GM23248 (cell line): ENCODE measurements at places on chromosomes 7 and 10. TPM values are rescaled to one million over a fixed set of nuclear protein-coding genes. Genes with fewer than 3 reads are reported as not detected.

The DRGX gene
- not detected in 2 replicates for total RNA-seq

The BHLHA15 gene
- total RNA-seq = not detected in 2 replicates

The MNX1 gene
- not detected in 2 replicates for total RNA-seq

GRCh38 chr7:105707967-105708762 is 126.9 kb upstream of the EFCAB10 start:
- no peak for DNase-seq

DNA sequence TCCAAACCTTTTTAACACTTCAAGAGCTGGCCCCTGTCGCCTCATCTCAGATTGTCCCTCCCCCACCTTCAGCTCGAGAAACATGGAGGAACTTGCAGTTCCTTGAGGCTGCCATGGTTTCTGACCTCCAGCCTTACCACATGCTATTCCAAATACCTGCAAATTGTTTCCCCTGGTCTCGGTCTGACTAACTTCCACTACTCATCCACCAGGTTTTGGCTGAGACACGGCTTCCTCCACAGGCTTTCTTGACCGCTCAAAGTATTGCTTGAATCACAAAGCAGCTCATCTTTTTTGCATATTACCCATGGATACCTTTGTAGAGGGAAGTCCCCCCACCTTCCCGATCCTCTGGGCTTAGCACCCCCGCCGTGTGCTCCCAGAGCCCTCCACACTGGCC is 5.2 kb upstream of the SAMD8 start:
- peak; percentile 13 for DNase-seq

DNA sequence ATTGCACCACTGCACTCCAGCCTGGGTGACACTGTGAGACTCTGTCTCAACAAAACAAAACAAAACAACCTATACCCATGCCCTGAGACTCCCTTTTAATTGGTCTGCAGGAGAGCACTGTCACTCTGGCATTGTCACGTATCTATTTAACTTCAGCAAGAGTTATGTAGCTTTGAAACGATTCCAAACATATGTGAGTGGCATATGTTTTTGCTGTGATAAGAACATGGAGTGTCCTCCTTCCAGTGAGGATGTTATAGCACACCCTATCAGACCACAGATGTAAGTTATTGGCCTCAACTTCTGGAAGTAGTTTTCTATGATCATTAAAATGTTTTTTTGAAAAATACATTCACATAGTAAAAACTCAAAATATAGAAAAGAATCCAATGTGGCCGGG is 15.5 kb upstream of the DNAJC12 start:
- DNase-seq = no peak

DNA sequence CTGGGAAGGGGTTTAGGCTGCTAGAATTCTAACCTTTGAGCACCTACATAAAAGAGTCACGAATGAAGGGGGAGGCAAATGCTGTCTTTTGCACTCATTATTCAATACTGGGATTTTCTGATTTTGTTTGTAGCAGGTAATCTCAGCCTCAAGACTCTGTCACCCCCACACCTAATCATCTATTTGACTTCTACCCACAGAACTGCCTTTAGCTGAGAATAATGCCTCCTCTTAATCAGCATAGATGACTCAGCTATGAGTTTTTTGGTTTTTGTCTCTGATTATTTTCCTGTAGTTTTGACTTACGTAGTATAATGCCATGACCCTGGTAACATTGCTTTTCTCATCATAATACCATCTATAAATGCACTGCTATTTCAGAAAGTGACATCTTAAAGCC is 42.7 kb upstream of the CACNB2 start:
- peak; percentile 64 for DNase-seq

GRCh38 chr7:32094516-32094915 is 24.3 kb upstream of the PDE1C start:
- peak; percentile 48 for DNase-seq

- no peak for DNase-seq
Measured at GRCh38 chr10:130372222-130372621, 236.0 kb downstream of the GLRX3 start.

DNA sequence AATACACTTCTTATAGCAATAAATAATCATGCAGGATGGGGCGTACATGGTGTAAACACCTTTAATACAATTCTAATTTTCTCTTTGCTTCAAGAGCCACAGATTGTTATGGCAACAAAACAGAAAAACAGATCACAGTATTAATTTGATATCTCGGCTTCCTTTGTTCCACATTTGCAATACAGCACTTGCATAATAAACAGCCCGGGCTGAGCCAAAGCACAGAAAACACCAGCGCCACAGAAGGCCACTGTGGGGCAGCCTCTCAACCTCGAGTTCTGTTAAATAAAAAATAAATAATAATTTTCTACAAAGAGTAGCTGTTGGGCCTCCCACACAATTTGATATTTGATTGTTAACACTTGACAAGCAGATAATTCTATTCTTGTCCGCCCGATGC is 255.9 kb downstream of the USP6NL start:
- DNase-seq = peak; percentile 29

GRCh38 chr7:51090411-51090810 is 226.2 kb downstream of the COBL start:
- DNase-seq = peak; percentile 5

DNA sequence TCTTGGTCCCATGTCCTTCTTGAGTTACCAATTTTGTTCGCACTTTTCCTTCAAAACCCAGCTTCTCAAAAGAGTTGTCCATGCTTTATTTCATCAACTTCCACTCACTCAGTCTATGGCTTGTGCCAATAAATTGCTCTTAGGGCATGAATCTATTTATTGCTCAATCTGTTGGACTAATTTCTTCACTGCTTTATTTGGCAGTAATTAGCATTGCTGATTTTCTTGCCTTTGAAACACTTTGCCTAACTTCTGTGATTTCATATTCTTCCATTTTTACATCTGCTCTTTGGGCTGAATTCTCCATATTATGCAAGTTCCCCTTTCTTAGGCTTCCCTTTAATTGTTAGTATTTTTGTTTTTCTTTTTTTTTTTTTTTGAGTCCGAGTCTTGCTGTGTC is 16.8 kb downstream of the DLD start:
- DNase-seq = no peak
